ENCODE measurements at places on chromosomes 4 and X. TPM values are rescaled to one million over a fixed set of nuclear protein-coding genes. Genes with fewer than 3 reads are reported as not detected.

Gene PAGE2
- total RNA-seq = not detected

GRCh38 chrX:132257116-132257515, 37.9 kb upstream of the RAP2C start:
- DNase-seq = no peak

Gene SPCS3
- total RNA-seq = 120 TPM

DNA sequence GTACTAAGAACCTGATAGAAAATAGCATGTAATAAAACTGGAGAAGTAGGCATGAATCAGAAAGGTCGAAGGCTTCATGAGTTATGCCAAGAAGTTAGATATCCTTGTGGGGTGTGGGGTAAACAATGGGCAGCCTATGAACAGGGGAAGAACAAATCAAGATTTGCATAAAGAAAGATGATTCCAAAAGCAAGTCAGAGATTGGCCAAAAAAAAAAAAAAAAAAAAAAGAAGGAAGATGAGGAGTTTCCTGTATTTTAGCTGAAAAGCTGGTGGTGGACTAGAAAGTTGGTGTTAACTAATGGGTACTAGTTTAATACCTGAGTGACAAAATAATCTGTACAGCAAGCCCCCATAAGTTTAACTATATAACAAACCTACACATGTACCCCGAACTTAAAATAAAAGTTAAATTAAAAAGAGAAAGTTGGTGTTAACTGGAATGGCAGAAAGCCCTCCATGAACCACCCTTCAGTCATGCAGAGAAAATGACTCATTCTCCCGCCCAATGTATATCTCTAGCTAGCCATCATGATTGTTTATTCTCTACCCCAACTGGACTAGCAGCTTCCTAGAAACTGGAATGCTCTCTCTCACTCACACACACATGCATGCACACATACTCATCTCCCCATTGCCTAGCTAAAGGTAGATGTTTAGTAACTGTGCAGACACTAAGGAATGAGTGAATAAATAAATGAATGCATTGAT, 41.7 kb downstream of the ATP11C start:
- DNase-seq = no peak

- DNase-seq = no peak
These were observed 101.4 kb downstream of the PPARGC1A start for GRCh38 chr4:23788460-23788859.

GRCh38 chrX:119398587-119398973, 556 bp upstream of the SLC25A43 start:
- peak; percentile 7 for DNase-seq

Gene PPEF2
- total RNA-seq = 0.09 TPM

- no peak for DNase-seq
These were observed 23.7 kb upstream of the PNPLA4 start for GRCh38 chrX:7950865-7951264.

- DNase-seq = no peak
These were observed 31.8 kb upstream of the CYP4V2 start for GRCh38 chr4:186159613-186160012.

DNA sequence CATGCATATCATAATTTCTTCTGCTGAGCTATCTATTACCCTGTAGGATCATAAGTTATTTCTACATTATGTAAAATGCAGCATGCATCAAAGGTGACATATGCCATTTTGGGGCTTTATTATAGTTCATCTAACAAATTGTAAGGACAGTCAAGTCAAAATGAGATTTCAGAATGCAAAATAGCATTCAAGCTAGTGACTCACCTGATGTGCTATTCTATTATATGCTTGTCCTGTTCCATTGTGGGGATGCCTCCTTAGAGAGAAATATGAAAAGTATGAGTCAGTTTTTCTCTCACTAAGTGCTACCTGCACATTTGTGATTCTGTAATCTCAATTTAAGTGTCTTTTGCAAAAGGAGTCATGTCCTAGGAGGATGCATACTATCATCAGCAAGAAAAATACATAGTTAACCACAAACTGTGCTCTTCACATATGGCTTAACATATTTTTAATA, 647.0 kb upstream of the PCDH10 start:
- no peak for DNase-seq

Gene ALAS2
- total RNA-seq = not detected

Gene CXCL11
- total RNA-seq = not detected

Gene ASB12
- not detected for total RNA-seq
